T-helper 2 cell (primary cell): ENCODE measurements at places on chromosomes 1 and 21.

GRCh38 chr1:2194319-2194897, at the start of gene FAAP20:
Gene FAAP20, minus strand, starts transcription at chr1:2194772. Its CDS starts 23 bp downstream, at chr1:2194749.
- DNase-seq, result peak; percentile 55

DNA sequence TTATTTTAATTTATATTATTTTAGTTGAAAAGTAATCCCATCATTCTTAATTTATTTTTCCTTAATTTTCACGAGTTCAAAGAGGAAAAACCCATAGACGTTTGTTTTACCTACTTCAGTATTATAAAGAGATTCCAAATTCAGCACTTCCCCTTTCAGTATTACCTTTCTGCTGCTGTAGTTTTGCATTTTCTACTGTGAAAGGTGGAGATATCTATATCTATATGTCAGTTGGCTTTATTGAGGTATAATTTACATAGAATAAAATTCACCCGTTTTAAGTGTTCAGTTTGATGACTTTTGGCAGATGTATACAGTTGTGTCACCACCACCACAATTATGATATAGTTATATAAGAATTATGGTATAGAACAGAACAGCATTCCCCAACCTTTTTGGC, 33.0 kb downstream of the MAST2 start:
- DNase-seq, result no peak

DNA sequence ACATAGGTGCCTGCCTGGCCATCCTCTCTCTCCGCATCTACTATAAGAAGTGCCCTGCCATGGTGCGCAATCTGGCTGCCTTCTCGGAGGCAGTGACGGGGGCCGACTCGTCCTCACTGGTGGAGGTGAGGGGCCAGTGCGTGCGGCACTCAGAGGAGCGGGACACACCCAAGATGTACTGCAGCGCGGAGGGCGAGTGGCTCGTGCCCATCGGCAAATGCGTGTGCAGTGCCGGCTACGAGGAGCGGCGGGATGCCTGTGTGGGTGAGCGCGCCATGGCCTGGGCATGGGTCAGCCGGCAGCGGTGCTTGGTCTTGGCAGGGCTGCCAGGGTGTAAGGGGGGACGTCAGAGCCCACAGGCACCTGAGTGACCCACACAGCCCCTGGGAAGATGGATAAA, 13.3 kb downstream of the EPHA8 start:
- DNase-seq, result no peak

DNA sequence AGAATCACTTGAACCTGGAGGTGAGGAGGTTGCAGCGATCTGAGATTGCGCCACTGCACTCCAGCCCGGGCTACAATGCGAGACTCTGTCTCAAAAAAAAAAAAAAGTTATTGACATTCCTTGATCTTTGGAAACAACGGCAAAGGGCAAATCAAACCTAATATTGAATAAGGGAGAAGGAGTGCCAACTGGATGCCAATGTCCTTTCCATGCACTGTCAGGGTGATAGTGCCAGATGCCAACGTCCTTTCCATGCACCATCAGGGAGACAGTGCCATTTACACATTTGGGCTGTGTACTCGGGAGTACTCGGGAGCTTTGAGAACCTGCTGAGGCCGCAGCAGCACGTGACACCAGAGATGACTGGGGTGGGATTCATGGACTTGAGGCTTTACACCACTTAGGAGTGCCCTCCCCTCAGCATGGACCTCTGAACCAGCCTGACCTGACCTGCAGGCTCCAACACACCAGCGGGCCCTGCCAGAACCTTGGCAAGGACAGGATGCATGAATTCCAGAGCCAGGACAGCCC, 34.5 kb upstream of the SOD1 start:
- no peak for DNase-seq

DNA sequence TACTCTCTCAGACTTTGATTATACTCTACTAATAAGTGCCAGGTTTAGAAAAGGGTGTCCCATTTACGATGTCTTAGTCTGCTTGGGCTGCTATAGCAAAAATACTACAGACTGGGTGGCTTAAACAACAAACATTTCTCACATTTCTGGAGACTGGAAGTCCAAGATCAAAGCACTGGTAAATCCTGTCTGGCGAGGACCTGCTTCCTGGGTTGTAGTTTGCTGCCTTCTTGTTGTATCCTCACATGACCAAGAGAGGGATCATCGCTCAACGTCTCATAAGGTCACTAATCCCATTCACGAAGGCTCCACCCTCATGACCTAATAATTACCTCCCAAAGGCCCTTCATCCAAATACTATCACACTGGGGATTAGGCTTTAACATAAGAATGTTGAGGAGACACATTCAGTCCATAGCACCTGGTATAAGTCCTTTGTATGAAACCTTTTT, 12.0 kb downstream of the PRDX6 start:
- DNase-seq, result no peak

DNA sequence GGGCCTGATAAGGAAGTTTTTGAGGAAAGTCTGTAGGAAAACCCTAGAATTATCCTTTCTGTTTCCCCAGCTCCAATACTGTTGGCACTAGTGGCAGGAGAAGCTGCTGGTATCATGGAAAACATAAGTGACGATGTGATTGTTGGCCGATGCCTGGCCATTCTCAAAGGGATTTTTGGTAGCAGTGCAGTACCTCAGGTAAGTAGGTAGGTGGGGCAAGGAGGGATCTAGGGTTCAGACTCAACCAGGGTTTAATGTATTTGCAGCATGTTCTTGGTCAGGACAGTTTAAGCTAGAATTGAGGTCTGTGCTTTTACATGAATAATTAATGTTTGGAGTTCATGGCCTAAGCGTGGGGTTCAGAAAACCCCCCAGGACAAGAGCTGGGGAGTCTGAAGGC, 62.1 kb downstream of the KDM1A start:
- DNase-seq, result no peak

- DNase-seq, result no peak
Observed at GRCh38 chr1:15592285-15592684, 7.4 kb upstream of the AGMAT start.
